ENCODE measurements at places on chromosomes 7 and 10.

DNA sequence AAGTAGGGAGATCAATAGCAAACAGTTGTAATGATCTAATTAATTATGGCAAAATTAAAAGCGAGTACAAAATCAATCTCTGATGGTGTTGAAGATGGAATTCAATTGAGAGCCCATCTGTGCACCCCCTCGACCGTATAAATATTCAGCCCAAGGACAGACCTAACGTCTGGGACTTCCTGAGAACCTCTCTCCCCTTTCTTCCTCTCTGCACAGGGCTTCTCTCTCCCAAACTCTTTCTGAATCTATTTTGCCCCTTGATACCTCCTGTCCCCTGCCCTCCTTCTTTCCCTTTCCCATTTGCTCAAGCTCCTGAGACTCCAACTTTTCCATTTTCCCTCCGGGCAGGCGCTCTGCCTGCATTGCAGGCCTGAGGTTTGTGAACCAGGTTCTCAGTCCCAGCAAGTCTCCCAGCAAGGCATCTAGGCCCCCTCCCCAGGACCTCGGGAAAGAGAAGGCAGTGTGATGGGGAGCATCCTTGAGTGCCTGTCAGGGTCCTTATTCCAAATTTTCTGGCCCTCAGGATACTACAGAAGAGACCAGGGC is 8.5 kb upstream of the PAX2 start:
- no peak for DNase-seq

- DNase-seq: no peak
Measured at GRCh38 chr7:41567731-41568114, 135.2 kb downstream of the INHBA start.

GRCh38 chr7:111168182-111168581 is 77.3 kb downstream of the LRRN3 start:
- no peak for DNase-seq

- peak; percentile 69 for DNase-seq
Measured at GRCh38 chr10:13056456-13057077, 43.4 kb upstream of the OPTN start.

Data from endodermal cell (in vitro differentiated cells).